ENCODE measurements at places on chromosomes 16 and 17.

GRCh38 chr17:48748718-48749566 is 20.4 kb upstream of the HOXB13 start:
- DNase-seq, result no peak

- no peak for DNase-seq
These were observed 11.6 kb upstream of the NOG start for GRCh38 chr17:56581635-56582627.

DNA sequence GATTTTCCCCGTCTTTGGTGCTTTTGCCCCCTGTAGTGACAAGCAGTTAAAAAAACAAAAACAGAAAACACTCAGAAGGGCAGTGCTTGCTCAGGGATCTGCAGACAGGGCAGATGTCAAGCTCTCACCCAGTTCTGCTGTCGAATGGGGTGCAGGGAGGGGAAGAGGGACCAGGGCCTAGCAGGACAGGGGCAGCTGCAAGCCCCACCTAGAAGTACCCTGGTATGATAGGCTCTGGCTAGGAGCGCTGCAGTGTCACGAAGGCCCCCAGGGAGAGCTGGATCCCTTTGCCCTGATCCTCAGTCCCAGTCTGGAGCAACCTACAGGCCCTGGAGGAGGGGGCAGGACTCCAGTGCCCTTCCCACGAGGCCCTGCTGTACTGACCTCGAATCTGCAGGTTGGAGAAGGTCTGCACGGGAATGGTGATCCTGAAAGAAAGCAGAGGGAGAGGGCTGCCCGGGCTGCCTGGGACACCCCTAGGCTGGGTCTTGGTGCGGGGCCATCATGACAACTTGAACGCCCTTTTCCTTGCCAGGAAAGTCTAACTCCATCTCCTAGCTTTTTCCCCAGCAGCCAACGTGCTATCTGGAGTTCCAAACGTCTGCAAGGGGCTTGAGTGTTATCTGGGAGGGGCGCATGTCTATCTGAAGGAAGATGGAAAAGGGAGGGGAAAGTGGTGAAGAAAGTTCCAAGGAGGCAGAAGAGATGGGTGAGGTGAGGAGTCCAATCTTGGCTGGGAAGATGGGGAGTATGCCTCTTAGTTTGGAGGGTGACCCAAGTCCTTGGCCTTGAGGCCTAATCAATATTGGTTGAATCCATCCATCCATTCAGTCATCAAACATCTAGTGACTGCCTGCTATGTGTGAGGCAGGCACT is 4.8 kb downstream of the GFAP start:
- no peak for DNase-seq

- no peak for DNase-seq
These were observed 5.1 kb upstream of the KIFC3 start for GRCh38 chr16:57807252-57807967.

DNA sequence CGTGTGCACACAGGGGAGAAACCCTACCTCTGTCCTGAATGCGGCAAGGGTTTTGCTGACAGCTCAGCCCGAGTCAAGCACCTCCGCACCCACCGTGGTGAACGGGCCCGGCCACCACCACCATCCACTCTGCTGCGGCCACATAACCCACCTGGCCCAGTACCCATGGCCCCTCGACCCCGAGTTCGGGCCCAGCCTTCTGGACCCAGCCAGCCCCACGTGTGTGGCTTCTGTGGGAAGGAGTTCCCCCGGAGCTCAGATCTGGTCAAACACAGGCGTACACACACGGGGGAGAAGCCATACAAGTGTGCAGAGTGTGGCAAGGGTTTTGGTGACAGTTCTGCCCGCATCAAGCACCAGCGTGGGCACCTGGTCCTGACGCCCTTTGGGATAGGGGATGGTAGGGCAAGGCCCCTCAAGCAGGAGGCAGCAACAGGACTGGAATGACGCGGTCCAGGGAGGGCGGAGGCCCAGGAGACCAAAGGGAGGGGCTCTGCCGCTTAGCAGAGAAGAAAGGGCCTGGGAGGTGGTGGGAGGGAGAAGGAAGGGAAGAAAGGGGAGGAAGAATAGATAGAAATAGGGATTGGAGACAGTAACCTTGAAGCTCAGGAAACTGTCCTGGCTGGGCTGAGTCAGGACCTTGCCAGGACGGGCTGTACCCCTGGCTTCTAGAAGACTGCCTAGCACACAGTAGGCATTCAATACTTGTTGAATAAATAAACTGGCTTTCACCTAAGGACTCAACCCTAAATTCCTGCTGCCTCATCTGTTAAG is 3.6 kb downstream of the ZNF48 start:
- no peak for DNase-seq

- DNase-seq, result no peak
These were observed 282.1 kb downstream of the HS3ST3B1 start for GRCh38 chr17:14582996-14583395.

GRCh38 chr17:57984261-57984890 is 3.7 kb downstream of the VEZF1 start:
- DNase-seq, result no peak

DNA sequence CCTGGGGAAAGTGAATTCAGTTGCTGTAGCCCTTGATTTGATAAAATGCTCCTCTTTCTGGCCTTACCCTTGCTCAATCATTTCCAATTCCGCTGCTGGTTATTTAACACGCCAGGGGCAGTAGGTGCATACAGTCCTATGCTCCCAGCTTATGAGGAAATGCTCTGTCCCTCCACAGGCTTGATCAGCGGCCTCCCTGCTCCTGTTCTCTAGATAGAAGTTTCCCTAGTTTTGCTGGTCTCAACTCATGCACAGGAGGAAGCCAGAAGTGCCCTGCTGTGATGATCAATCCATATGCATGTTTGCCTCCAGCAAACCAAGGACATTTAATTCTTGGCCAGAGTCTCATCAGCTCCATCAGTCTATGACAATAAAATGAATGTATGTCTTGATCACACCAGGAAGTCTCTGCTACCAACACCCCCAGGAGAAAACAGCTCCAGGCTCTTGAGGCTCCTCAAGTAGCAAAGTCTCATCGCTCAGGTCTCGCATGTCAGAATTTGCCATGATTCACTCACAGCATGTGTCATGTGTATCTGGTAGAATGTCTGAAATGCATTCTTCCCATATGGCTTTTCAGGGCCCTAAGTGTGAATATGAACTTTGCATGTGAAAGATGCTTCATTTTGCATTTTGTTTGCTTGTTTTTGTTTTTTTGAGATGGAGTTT is 208.9 kb downstream of the CDH13 start:
- DNase-seq, result no peak

DNA sequence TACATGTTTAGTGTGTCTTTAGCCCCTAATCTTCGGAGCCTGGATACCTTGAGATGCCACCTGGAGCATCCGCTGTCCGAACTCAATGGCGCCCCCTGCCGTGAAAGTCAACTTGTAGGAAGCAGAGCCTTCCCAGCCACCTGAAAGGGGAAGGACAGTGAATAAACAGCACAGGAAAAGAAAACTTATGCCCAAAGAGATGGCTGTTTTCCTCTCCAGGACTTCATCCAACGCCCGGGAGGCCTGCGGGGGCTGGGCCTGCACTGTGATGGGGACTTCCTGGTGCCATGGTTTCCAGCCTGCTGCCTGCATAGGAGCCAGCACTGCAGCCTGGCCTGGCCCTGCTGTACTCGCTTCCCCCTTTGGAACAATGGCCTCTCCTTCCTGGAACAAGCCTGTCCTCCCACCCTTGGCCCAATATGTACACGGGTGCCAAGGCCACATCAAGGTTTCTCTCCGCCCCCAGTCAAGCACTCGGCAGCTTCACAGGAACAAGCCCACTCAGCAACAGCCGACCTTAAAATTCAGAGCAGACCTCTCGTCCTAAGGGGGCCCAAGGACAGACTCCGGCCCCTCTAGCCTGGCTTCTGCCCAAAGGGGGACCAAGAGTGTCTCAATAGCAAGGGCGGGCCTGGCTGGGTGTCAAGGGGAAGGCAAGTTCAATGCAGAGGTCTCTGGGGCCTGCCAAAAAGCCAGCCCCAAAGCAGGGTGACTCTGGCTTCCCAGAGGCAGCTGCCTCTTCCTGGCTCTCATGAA is 4.5 kb upstream of the UNC13D start:
- DNase-seq, result peak; percentile 88

GRCh38 chr17:11935734-11936406 is 61.4 kb downstream of the ZNF18 start:
- DNase-seq, result no peak

GRCh38 chr16:30724641-30725417 is 23.4 kb upstream of the PHKG2 start:
- no peak for DNase-seq

GRCh38 chr16:23195366-23195978 is 12.9 kb downstream of the SCNN1G start:
- DNase-seq, result no peak

DNA sequence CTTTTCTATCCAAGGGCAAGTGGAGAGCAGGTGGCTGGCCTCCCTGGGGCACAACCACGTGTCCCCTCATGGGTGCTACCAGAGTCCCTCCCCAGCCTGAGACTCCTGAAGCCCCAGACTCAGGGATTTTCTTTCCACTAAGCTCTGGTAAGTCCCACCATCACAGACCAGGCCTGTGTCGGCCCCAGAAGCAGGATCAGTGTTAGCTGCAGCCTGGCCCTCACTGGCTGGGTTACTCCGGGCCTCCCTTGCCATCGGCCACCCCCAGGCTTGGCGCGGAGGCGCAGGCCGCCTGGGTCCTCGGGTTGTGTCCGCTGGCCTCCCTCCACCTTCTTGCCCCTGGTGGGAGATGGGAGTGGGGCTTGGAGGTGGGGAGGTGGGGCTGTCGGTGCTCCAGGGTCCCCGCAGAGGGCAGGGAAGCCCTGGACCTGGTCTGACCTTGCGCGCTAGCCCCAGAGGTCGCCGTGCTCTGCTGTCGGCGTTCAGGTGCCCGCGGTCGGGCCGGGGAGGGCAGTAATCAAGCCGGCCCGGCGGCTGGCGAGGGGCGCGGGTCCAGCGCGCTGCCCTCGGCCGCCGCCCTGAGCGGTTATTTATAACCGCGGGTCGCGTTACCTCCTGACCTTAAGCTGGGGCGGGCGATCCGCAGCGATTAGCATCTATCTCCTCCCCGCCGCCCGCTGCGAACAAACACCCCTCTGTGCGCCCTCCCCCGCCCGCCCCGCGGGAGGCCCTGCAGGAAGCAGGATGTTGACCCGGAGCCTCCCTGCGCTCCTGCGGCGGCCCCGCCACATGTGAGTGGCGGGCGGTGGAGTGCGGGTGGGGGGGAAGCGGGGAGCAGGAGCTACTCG is 78.1 kb upstream of the TOB1 start:
- DNase-seq, result peak; percentile 97

DNA sequence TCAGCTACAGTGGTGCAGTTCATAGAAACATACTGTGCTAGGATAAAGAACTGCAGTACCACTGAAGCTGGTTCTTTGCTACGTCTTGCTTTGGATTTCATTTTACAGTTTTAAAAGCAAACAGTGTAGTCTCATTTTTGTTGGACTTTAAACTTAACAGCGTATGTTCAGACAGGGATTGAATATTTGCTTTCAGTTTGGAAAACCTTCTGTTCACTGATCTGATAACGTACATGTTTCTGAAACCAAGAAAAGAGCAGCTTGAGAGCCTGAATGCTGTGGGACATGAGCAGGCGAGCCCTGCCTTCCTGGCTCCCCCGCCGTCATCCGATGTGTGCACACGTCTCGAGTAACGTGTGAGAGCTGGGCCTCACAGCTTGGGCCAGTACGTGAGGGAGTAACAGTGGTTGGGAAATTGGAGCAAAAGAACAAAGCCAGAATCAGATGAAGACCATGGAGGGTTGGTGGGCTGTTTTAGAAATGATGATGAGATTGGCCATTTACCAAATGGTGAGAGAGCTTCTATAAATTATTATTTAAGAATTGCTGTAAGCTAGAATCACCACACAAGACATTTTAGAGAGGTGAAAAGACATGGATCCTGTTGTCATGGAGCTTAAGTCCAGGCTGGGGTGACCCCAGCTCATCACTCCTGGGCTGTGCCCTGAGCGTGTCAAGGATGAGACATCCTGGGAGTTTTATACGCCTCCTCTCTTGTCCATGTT is 20.8 kb upstream of the CLEC18C start:
- peak; percentile 64 for DNase-seq

GRCh38 chr16:50067290-50067853 is 1.6 kb downstream of the HEATR3 start:
- DNase-seq, result peak; percentile 69

- DNase-seq, result peak; percentile 93
These were observed 48.2 kb upstream of the CDC42EP4 start for GRCh38 chr17:73359987-73360410.

- DNase-seq, result no peak
These were observed 5.3 kb downstream of the UNC119 start for GRCh38 chr17:28547096-28547622.

GRCh38 chr17:82935966-82936767 is 96.3 kb upstream of the ZNF750 start:
- no peak for DNase-seq

GRCh38 chr17:42596386-42596785 is 12.8 kb downstream of the RETREG3 start:
- no peak for DNase-seq

DNA sequence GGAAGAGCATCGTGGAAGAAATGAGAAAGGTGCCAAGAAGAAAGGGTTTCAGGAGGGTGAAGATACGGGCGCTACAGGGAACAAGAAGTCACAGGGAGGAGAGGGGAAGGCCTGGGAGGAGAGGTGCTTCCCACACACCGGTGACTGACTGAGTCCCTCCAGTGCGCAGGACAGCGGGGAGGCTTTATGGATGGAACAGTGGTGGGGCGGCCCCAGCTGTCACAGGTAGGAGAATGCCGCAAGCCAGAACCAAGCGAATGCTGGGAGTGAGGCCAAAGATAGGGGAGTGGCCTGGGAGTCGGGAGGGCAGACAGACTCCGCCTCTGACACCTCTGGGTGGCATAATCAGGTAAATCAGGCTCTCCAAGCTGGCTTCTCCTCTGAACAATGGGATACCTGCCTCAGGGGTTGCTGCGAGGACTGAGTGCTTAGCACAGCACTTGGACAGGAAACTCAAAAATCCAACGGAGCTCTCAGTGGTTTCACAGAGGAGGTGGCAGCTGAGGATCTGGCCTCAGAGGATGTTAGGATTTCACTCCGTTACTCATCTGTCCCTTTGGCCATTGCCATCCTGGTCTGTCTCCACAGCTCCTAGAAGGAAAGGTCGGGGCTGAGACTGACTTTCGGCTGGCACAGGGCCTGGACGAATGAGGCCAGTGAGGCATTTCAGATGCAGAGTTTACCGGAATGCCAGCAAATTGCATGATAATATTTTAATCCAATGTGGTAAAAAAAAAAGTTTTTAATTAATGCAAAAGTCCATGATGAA is 717 bp upstream of the CNP start:
- DNase-seq, result peak; percentile 89

- DNase-seq, result no peak
These were observed 63.4 kb upstream of the ZNF750 start for GRCh38 chr17:82902972-82903874.

GRCh38 chr17:58120195-58120822 is 27.9 kb upstream of the OR4D1 start:
- peak; percentile 89 for DNase-seq

GRCh38 chr17:30821871-30822723 is 2.4 kb downstream of the CRLF3 start:
- DNase-seq, result no peak

- no peak for DNase-seq
These were observed 7.3 kb downstream of the PLEKHG4 start for GRCh38 chr16:67286441-67287235.

- DNase-seq, result no peak
These were observed at the start of gene CCL5 for GRCh38 chr17:35879773-35880654. Gene CCL5, minus strand, starts transcription at chr17:35880360.

All from stomach (tissue), 19 donors.